Tongue (tissue), 3 donors: ENCODE measurements at places on chromosomes 7 and 10.

DNA sequence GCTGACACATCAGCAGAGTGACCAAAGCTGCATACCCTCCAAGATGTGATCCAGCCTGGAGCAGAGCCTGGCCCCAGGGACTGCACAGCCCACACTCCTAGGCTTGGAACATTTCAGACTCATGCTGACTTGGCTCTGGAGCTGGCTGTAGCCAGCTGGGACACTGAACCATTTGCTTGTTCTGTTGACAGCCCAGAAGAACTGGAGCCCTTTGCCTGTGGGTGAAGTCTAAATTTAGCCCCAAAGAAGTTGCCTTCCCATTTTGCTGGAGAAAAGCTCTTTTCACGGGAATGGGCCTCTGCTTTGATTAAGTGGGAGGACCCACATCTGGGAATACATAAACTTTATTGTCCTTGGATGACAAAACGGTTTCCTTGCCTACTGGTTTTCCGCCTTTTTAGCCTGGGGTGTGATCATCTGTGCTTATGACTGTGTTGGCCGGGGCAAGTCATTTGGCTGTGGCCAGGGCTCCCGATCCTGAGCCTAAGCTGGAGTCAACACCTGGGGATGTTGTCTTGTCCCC, 186.2 kb upstream of the BMPER start:
- DNase-seq = peak; percentile 56

- no peak for DNase-seq
Measured at GRCh38 chr10:35042783-35043182, 47.4 kb downstream of the CUL2 start.

- no peak for DNase-seq
Measured at GRCh38 chr10:28058746-28059145, 59.9 kb upstream of the ODAD2 start.

GRCh38 chr7:88116235-88116795, 103.5 kb downstream of the SRI start:
- peak; percentile 33 for DNase-seq

- no peak for DNase-seq
Measured at GRCh38 chr7:157139810-157140510, 1.2 kb downstream of the UBE3C start.

GRCh38 chr10:71747039-71747531, 26.2 kb downstream of the VSIR start:
- DNase-seq = peak; percentile 11
